T-cell (primary cell): ENCODE measurements at places on chromosomes 2 and 18. TPM values are rescaled to one million over a fixed set of nuclear protein-coding genes. Genes with fewer than 3 reads are reported as not detected.

- no peak for DNase-seq
These were observed 470.9 kb upstream of the SPHKAP start for GRCh38 chr2:228652366-228652765.

DNA sequence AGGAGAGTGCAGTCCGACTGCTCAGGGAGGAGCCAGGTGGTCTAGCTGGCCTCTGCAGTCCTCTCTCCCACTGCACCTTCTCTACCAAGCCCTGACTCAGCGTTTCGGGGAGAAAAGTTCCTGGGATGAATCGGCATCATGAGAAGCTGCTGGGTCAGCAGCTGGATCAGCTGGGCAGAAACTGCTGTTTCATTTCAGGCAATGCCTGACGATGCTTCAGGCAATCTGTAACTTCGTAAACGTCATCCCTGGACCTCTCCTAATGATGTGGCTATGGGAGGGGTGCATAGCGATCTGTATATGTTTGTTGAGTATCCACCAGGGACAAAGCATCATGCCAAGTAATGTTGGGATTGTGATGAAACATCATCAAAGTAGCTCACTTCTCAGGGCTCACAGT, 20.7 kb downstream of the LIPG start:
- DNase-seq = no peak

Gene WNT6
- 0.13 TPM for total RNA-seq

Gene C2orf66
- not detected for total RNA-seq

Gene MREG
- 6.6 TPM for total RNA-seq

Gene USP40
- 17.3 TPM for total RNA-seq

DNA sequence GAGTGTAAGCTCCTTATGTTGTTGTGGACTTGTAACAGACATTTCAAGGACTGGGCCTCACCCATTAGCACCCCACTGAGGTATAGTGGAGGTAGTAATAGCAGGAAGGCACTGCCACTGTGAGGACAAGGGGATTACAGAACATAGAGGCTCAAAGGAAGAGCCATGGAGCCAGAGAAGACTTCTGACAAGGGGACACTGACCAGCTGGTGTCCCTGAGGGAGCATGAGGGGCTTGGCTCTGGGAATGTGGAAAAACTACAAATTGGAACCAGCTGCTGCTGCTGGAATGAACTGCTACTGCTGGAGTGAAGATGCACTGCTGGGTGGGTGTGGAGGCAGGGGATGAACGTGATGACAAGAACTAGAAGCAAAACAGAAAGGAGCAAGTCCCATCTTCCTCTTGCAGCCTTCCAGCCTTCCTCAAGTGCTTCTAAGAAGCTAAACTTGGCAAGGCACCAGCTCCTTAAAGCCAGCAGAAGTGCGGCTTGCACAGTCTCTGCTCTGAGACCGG, 167.3 kb upstream of the NOSTRIN start:
- DNase-seq = no peak

DNA sequence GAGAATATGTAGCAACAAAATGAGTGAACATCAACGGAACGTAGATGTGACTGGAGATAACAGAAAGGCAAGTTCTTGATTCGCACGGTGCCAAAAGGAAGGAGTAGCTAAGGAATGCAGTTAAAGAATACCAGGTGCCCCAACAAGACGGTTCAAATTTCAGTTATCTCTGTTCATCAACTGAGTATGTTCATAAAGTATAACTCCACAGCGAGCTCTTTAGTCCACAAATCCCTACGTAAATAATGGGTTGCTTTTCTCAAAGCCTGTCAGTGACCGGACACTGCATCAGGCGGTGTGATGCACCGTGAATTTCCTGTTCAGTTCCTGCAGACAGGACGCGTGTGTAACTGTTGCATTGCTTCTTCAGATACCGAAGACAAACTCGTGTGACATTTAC, 91.8 kb downstream of the NOL10 start:
- no peak for DNase-seq

GRCh38 chr2:232779934-232780333, 3.6 kb upstream of the KCNJ13 start:
- DNase-seq = no peak

- no peak for DNase-seq
These were observed 52.7 kb upstream of the NCK2 start for GRCh38 chr2:105691947-105692390.

DNA sequence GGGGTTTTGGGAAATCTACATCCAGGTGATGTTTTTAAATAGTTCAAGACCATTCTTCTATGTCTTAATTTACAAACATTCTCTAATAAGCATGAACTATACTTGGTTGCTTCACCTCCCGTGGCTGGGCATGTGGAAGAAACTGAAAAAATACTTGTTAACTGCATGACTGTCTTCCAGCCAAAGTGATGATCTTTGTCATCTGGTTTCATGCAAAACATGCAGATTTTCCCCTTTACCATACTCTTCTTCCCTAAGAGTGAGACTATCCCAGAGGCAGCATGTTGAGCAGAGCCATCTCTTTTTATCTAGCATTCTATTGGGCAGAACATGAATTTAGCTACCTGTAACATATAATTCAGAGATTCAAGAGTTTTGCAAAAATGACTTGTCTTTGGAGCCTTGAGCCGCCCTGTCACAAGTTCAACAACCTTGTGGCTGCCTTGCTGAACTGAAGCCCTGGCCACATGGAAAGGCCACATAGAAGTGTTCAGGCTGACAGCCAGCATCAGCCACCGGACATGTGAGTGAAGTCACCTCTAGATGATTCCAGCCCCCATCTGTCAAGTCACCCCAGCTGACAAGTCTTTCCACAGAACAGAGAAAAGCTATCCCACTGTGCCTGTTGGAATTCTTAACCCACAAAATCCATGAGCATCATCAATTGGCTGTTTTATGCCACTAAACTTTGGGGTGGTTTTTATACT, 142.8 kb downstream of the ANKRD44 start:
- DNase-seq = no peak

- DNase-seq = no peak
These were observed 478.7 kb upstream of the CNTNAP5 start for GRCh38 chr2:123546353-123546752.

DNA sequence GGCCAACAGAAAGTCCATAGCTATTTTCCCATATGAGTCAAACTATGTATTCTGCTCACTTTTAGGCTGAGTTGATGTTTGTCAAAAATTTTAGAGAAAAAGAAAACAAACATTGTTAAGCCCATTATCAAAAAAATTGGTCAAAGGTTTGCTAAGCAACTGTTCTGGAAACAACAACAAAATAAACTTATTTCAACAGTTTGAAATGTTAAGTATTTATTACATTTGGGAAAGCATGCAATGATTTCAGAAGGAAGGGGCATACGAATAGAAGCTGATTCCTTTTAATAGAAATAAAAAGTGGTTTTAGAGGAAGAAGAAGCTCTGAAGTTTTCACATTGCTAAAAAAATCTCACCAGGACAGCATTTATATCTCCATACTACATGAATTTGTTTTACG, 1837.5 kb upstream of the CELF4 start:
- DNase-seq = no peak

DNA sequence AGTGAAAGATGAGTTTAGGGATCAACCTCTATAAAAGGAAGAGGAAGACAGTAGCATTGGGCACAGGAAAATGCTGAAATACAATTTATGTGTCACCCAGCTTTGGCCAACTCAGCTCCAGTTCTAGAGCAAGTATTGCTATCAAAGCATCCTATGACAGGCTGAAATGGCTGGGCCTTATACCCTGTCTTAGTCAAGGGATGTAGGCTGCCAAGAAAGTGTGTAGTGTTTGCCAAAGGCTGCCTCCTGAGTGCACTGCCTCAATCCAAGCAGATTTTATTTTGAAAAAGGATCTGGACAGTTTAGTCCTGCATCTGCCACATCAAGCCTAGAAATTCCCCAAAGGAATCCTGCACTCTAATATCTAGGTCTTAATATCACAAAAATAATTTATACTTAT, 359.9 kb upstream of the ZC3H15 start:
- no peak for DNase-seq

Gene IL18RAP
- 4.6 TPM for total RNA-seq

Gene TUBB6
- 0.61 TPM for total RNA-seq

Gene DYNAP
- total RNA-seq = not detected

DNA sequence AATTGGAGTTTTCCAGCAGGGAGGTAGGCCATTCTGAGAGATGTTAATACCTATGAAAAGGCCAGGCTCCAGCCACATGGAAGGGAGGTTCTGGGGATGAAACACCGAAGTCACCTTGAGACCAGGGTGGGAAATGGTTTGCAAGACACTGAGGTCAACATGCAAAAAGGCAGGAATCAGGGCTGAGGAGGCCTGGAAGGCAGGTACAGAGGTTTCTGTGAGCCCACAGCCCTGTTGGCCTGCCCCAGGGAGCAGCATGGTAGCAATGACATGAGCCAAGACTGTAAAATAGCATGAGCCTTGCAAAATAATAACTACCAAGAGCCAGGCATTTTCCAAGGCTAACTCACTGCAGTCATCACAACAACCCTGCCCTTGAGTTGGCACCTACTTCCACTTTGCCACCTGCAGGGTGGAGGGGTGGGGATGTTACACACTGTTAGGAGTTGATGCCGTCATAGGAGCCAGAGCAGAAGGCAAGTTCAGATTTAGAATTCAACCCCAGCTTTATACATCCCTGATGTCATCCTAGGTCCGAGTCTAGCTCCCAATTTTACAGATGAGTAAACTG, 61.3 kb downstream of the ZBTB7C start:
- no peak for DNase-seq

Gene POTEE
- total RNA-seq = 0.09 TPM

DNA sequence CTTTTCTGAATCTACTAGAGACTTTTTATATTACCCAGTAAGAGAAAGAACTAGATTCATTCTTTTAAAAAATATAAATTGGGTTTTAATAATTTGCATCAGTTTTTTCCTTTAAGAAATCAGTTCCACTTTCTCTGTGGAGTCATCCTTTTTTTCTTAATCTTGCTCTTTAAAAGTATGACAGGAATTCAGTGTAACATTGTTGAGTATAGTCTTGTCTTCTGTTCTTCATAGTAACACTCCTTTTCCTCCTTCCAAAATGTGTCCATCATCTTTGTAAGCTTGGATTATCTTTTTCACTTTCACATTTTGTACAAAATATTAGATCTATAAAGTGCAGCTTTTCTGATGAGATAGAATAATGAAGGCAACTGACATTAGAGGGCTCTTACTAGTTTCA, 135.4 kb downstream of the HAUS1 start:
- DNase-seq = no peak

Gene FOXD4L1
- total RNA-seq = 0.38 TPM

GRCh38 chr18:39835303-39836030, 2119.6 kb upstream of the PIK3C3 start:
- DNase-seq = no peak

DNA sequence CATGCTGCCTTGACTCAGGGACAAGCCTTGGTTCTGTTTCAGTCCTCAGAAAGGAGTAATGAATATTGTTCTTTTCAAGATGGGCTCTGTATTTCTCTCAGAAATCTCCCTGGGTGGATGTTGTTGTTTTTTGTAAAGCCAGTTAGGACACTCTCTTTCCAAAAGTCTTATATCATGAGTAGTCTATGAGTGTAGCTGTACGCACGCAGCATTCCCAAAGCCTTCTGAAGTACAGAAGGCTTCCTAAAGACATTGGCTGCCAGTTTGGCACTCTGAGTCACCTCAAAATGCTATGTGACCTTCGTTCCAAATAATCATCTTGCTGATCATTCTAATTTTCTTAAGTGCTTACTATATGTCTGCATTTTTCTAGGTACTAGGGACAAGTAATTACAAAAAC, 16.7 kb upstream of the GTF2A1L start:
- no peak for DNase-seq
